ENCODE measurements at places on chromosomes 5 and 9.

GRCh38 chr9:8713811-8714165, 914.2 kb upstream of the DMAC1 start:
- no peak for DNase-seq

GRCh38 chr9:34559624-34560455, 29.7 kb downstream of the CNTFR start:
- DNase-seq, result no peak

GRCh38 chr9:123763910-123764588, 165.9 kb downstream of the DENND1A start:
- no peak for DNase-seq

DNA sequence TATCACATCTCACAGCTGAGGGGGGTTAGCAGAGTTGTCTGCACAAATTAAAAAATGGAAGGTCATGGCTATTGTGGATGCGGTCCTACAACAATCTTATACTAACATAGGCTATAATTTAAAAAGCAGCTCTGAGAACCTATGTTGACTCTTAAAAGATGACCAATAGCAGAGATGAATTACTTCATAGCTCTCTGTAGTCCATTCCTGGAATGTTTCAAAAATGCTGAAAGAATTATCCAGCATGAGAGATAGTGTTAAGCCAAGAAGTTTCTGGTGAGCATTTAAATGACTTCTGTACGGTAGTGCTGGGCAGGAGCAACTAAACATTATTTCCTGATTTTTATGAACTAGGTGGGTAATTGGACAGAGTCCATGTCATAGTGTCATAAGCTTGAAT, 218.2 kb upstream of the NUDT12 start:
- no peak for DNase-seq

GRCh38 chr5:73170522-73170921, 2.5 kb upstream of the TMEM174 start:
- DNase-seq, result no peak

- DNase-seq, result no peak
These were observed 692.9 kb downstream of the MTRR start for GRCh38 chr5:8561854-8562253.

DNA sequence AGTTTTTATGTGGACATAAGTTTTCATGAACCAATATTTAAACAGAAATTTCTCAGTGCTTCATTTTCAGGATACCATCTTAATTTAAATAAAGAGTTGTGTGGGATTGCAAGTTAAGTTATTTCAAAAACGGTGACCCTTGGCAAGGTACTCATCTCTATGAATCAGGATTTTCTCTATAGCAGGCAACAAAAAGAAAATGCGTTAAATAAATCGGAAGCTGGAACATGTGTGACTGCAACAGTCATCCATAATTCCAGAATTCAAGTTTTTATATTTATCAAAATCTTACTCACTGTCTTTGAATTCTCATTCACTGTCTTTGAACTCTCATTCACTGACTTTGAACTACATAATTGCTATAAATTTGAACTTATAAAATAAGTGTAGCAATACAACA, 5.8 kb upstream of the RECK start:
- DNase-seq, result no peak

- DNase-seq, result no peak
These were observed 14.1 kb upstream of the SFXN1 start for GRCh38 chr5:175464074-175464941.

GRCh38 chr5:137575847-137576246, 76.7 kb upstream of the SPOCK1 start:
- DNase-seq, result no peak

GRCh38 chr5:131628990-131629389, 6.0 kb downstream of the RAPGEF6 start:
- no peak for DNase-seq

GRCh38 chr5:90767710-90768109, 209.1 kb downstream of the ADGRV1 start:
- DNase-seq, result no peak

DNA sequence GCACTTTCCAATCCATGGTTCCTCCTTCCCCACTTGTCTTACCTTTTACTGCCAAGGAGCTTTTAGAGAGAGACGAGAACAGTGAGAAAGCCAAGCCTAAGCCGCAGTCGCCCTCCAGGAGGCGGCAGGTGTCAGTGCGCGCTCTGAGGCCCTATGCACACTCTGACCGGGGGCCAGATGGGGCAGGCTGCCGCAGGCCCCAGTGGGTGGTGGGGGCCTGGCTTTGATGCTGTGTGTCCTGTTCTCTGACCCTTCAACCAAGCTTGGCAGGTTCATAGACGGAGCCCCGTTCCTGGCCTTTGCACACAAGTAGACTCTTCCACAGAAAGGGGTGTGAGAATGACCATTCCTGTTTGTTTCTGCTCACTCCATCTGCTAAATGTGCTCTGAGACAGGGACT, 77.3 kb downstream of the WNK2 start:
- DNase-seq, result no peak

GRCh38 chr5:79931866-79932265, 59.2 kb downstream of the MTX3 start:
- no peak for DNase-seq

GRCh38 chr5:13745508-13745907, 199.0 kb downstream of the DNAH5 start:
- DNase-seq, result no peak

DNA sequence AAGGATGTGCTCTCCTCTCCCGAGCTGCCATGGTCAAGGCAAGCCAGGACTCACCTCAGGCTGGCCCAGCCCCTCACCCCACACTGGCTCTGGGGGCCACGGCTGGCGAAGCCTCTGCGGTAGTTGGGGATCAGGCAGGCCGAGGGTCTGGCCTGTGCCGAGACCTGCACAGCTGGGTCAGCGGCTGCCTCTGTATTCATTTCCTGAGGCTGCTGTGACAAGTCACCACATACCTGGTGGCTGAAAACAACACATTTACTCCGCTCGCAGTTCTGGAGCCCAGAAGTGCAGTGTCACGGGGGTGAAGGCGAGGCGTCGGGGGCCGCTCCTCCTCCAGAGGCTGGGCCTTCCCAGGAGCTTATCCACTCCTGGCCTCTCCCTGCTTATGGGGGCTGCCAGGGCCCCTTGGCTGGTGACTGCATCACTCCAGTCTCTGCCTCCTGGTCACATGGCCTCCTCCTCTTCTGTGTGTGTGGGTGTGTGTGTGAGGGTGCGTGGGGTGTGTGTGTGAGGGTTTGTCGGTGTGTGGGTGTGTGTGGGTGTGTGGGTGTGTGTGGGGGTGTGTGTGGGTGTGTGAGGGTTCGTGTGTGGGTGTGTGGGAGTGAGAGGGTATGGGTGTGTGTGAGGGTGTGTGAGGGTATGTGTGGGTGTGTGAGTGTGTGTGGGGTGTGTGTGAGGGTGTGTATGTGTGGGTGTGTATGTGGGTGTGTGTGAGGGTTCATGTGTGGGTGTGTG, 3.2 kb upstream of the SCGB3A1 start:
- no peak for DNase-seq

DNA sequence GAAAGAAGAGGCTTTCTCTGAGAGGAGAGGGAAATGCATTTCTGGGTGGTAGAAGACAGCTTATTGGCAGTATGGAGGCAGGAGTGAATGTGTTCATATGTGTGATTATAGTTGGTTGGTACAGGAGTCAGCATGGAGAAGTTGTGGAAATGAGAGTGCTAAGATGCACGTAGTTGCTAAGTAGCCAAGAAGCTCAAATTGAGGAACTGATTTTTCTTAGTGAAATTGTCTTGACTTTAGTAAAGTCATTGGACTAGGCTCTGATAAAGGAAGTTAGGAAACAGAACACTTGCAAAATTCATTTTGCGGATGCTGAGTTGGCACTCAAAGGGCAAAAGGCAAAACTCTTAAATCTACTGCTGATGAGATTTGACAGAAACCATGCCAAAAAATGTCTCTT, 158.9 kb upstream of the VCAN start:
- no peak for DNase-seq

- no peak for DNase-seq
These were observed 41.6 kb upstream of the ZNF300 start for GRCh38 chr5:150946351-150946905.

- DNase-seq, result no peak
These were observed 253.6 kb upstream of the VLDLR start for GRCh38 chr9:2367970-2368369.

GRCh38 chr5:69432412-69433206, 17.7 kb downstream of the MARVELD2 start:
- DNase-seq, result no peak

DNA sequence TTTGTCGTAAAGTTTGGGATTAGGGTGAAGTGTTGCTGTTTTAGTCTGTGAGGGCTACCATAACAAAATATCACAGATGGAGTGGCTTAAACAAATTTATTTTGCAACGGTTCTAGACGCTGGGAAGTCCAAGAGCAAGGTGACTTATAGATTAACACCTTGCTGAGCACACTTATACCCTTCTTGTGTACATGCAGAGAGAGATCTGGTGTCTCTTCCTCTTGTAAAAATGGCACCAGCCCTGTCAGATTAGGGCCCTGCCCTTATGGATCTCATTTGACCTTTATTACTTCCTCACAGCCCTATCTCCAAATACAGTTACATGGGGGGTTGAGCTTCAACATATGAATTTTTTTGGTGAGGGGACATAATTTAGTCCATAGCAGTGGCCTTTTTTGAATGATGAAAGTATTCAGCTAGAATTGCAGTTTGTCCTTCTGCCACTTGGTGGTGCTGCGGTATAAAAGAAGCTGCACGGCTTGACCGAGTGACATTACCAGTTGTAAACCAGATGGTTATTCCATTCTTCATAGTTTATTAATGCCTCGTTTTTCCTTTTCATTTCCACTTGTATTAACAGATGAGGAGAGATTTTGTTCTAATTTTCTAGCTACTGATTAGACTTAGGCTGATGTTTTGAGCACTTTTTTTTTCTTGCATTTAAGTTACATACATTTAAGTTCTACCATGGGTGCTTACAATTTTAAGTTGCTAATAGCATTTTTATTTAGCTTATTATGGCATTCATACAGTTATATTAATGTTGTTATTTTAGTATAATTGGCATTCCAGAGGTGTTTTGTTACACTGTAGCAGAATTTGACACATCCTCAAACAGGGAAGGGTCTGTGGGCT, 19.4 kb downstream of the DCP2 start:
- no peak for DNase-seq

GRCh38 chr9:101727612-101728524, 10.6 kb downstream of the GRIN3A start:
- DNase-seq, result no peak

DNA sequence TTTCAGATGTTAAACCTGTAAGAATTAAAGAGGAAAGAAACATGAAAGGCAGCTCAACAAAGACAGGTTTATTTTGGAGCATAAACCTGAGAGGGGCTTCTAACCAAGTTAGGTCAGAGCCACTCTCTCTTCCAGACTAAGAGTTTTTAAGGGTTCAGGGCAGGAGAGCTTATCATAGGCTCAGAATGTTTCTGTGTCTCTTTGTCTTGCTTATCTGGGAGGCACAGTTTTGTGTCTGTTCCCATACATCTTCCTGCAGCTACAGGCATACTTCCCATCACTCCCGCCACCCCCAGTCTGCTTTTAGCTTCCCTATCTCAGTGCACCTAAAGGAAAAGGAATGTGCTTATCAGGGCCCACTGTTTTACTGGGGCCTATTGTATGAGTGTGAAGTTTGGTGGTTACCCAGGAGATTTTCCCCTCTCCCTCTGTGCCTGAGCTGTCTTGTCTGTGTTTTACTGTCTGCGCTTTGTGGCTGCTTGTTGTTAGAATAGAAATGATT, 21.9 kb downstream of the CD14 start:
- no peak for DNase-seq

DNA sequence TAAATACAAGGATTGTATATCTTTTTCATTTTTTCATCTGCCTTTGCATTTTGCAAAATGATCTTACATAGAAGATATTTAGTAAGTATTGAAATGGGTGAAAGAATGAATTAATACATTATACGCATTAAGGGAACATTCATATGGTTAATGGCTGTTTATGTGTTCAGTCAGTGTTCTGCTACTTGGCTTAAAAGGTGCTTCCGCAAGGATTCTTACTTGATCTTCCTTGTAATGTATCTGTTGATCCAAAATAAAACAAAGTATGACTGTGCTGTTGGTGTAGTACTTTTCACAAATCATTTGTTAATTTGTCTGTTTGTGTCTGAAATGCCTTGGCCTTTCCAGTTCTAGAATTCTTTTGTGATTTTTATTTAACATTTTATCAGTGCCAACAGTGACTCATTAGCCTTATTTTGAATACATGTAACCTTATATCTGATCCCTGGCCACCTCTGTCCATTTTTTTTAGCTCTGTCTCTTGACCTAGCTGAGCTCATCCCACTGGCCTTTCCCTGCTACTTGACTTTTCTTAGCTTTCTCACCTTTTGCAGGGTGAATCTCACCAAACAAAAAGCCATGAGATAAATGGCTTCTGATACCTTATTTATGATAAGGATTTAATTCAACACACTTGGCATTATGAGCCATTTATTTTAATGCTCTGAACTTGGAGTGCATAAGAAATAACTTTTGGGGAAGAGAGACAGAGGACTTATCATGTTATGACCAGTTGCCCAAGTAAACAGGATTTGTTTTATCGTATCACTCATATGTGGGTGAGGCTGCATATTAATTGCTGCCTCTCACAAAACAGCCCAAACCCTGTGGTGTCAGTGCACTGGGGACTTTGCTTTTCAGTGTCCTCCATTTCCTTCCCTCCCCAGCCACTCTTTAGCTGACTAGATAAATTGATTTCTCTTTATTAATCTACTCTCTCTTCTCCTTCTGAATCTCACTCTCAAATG, 340.3 kb downstream of the KDM4C start:
- DNase-seq, result no peak

GRCh38 chr9:33418090-33418489, 15.7 kb upstream of the AQP7 start:
- DNase-seq, result no peak

DNA sequence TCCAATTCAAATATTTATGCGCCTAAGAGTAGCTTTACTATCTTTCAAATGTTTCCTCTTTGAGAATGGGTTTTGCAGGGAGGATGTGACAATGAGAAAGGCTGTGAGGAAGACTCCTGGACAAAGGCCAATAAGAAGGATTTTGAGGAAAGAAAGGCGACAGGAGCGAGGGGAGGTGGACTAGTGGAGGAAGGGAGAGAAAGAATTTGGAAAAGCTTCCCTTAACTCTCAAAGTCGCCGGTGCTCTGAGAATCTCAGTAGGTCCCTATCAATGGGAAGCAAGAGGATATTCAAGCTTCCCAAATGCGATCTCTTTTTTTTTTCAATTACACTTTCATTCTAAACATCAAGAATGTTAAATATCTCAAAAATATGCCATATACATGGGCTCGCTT, 2.8 kb upstream of the CDC20B start:
- no peak for DNase-seq

DNA sequence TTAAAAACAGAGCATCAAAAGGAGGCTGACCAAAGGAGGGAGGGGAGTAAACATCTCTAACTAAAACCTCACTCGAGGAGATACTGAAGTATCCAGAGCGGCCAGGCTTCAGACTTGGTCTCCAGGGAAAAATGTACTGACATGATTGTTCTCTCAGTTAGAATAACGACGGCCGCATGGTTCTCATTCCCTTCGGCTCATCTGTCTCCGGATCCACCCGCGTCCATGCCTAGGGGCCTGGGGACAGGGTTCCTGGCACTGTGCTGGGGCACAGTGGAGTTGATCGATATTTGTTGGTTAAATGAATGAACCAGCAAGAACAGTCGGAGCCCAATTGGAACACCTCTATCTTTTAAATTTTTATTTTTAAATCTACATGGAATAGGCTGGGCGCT, 167.1 kb upstream of the PHYKPL start:
- no peak for DNase-seq
